Fibroblast of villous mesenchyme (primary cell): ENCODE measurements at places on chromosomes 12 and 14. TPM values are rescaled to one million over a fixed set of nuclear protein-coding genes. Genes with fewer than 3 reads are reported as not detected.
A peak's percentile ranks its signal among the peaks of the same experiment; 100 is the strongest.

SERPINA10 gene
- not detected in 2 replicates for total RNA-seq

POMT2 gene
- 17.7 and 18.1 TPM in 2 replicates for total RNA-seq

GALNT8 gene
- total RNA-seq, result under 0.01 TPM in 2 replicates

ENDOU gene
- total RNA-seq, result not detected in 2 replicates

DPPA3 gene
- not detected in 2 replicates for total RNA-seq

P2RX2 gene
- total RNA-seq, result not detected in 2 replicates

PPP1CC gene
- total RNA-seq, result 82.8 and 139 TPM in 2 replicates

IFI27 gene
- total RNA-seq, result 51.4 and 103 TPM in 2 replicates

LAG3 gene
- total RNA-seq, result 0.43 and 0.64 TPM in 2 replicates

- DNase-seq, result no peak
Measured at GRCh38 chr12:120249266-120249874, 16.2 kb downstream of the PXN start.

DNA sequence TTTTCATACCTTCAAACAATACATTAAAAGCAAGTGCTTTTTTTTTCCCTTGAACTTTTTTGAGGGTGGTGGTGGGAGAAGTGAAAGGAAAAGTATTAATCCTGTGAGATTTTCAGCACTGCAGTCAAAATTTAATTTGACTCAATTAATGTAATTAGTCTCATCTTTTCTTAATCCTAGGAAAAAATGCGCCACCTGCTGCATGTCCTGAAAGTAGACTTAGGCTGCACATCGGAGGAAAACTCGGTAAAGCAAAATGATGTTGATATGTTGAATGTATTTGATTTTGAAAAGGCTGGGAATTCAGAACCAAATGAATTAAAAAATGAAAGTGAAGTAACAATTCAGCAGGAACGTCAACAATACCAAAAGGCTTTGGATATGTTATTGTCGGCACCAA lies 52.2 kb downstream of the SPATA7 start:
- DNase-seq, result peak; percentile 8

GRCh38 chr14:53515276-53515675 lies 362.2 kb upstream of the DDHD1 start:
- DNase-seq, result no peak

DNA sequence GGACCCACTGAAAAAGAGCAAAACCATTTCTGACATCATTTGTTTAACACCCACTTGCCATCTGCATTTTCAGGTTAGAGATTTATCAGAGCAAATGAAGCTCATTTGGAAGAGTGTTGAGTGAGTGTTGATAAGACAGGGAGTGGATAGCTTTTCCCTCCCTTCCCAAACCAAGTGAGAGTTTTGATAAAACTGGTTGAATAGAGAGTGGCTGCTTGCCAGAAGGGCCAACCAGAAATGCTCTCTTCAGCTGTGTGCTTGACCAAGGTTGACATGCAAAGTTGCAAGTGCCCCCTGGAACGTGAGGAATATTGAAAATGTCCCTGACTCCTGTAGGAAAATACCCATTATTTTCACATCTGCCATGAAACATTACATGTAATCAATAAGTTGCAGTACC lies 1487.0 kb upstream of the FLRT2 start:
- no peak for DNase-seq

GRCh38 chr14:53613404-53614253 lies 343.0 kb downstream of the BMP4 start:
- DNase-seq, result no peak

GRCh38 chr12:76519538-76519937 lies 40.0 kb downstream of the OSBPL8 start:
- no peak for DNase-seq

- no peak for DNase-seq
Measured at GRCh38 chr12:40993158-40993557, 195.0 kb upstream of the PDZRN4 start.

- DNase-seq, result no peak
Measured at GRCh38 chr12:14135996-14136395, 154.6 kb upstream of the GRIN2B start.

DNA sequence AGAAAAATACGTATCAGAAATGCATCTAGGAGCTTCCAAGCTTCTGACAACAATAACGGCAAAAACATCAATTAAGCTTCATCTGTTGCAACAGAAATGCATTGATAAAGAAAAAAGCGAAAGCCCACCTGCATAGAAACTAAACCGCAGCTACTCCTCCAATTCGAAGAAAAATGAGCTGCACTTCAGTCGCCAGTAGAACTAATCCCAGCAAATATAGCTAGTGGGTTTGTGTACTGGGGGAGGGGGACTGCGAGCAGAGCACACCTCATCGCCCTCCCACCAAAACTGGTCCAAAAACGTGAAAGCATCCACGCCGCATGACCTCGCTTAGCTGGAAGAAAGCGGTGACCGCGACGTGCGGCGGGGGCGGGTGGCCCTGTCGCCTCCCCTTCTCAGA lies 1.2 kb downstream of the SLC35F4 start:
- no peak for DNase-seq

GRCh38 chr14:37550511-37550910 lies 44.5 kb downstream of the FOXA1 start:
- DNase-seq, result peak; percentile 30

- DNase-seq, result peak; percentile 17
Measured at GRCh38 chr12:107461222-107461975, 224.2 kb upstream of the PWP1 start.

DNA sequence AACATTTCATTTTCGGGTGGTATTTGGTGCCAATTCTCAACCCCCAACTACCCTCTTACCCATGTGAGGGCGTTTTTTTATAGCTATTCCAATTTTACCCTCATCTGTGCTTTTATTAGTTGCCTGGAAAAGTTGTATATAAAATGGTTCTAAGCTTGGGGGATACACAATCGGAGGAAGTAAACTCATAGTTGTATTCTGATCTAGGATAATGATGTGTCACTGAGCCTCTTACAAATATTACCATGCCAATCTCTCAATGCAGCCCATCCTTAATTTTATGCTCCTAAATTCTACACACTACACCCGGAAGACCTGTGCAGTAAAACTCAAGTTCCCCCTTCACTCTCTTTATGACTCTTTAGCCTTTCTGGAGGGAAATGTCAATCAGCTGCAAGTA lies 1206.5 kb upstream of the FLRT2 start:
- no peak for DNase-seq

DNA sequence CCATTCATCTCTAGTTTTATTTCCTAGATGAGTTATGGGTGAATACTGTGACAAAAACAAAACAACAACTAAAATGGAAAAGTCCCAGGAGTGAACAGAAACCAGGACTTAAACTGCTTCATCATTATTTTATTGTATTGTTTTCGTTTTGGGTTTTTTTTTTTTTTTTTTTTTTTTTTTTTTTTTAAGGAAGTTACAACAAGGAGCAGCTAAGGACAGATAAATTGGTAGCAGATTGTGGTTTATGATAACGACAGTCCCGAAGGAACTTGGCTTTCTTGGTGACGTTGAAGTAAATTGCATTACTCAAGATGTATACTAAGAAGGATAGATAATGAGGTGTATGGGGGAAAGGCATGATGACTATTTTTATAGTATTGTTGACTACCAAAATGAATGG lies 866.3 kb downstream of the NRXN3 start:
- peak; percentile 87 for DNase-seq

GRCh38 chr14:74568380-74568649 lies 43.7 kb downstream of the LTBP2 start:
- DNase-seq, result no peak

DNA sequence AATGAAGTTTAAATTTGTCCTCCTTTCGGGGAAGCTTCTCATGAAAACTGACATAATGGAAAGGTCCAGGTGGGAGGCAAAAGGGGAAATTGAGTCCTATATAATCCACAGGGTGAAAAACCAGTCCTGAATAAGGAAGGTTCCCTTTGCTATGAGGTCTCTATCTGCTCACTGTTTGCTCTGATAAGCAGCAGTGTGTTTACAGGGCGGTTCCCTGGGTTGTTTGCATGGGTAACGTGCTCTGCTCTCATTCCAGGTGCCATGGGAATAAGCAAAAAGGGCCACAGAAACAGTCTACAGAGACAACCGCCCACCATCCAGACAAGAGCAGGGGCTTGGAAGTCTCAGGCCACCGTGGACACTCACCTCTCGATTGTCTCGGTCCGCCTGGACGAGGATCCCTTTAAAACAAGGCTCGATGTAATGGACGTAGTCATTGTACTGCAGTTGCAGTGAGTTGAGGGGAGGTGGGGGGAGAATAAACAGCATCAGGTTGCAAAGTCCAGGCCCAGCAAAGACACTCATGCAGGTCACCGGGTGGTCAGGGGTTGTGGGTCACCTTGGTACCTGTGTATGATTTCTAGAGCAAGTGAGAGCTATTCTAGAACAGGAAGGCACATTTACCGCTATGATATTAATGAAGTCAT lies 32.7 kb downstream of the CACNA2D4 start:
- no peak for DNase-seq
